ENCODE measurements at places on chromosomes 12 and 14. TPM values are rescaled to one million over a fixed set of nuclear protein-coding genes. Genes with fewer than 3 reads are reported as not detected.

The RHOJ gene
- not detected for polyA plus RNA-seq

The SLC7A8 gene
- polyA plus RNA-seq = 0.35 TPM

The OXA1L gene
- 126 TPM for polyA plus RNA-seq

The KLHL33 gene
- polyA plus RNA-seq = not detected

The RBM19 gene
- polyA plus RNA-seq = 20.0 TPM

The ZFHX2 gene
- polyA plus RNA-seq = 0.88 TPM

Data from A549 (cell line).